HCT116 (cell line): ENCODE measurements at places on chromosomes 2 and 18.

DNA sequence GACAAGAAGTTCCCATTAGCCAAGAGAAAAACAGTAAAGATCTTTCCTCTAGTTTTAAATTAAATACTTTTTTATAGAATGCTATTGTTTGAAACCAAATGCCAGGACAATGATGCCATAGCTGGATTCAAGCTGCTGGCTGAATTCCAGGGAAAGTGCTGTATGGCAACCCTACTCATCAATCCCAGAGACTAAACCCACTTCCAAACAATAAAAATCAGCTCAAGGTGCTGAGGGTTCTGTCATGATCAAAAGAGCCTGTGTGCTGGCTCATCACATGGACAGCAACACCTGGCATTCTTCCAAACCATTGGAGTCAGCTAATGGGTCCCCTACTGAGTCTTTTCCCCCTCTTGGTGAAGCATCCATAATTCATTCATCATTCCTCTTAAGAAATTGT is 53.7 kb upstream of the PARD3B start:
- no peak for DNase-seq

- DNase-seq, result no peak
Observed at GRCh38 chr2:26460613-26461031, 17.3 kb downstream of the OTOF start.

- no peak for DNase-seq
Observed at GRCh38 chr18:48933578-48934414, 17.0 kb downstream of the SMAD7 start.

DNA sequence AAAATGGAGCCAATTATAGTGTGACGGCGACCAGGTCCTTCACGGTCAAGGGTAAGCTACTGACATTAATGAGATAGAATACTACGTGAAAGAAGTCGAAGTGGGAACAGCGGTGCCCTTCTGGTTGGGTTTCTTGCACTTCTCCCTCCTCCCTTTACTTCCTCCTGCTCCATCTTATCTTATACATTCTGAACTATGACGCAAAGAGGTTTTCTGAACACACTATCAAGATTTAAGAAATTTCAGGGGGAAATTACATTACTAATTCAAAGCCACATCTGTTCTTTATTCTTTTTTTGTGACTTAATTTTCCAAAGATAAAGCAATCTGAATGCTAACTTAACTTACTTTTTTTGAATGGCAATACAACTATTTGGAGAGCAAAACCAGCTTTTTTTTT is 14.8 kb upstream of the IL18R1 start:
- DNase-seq, result no peak

GRCh38 chr2:122191331-122191730 is 435.9 kb downstream of the TSN start:
- DNase-seq, result peak; percentile 2

DNA sequence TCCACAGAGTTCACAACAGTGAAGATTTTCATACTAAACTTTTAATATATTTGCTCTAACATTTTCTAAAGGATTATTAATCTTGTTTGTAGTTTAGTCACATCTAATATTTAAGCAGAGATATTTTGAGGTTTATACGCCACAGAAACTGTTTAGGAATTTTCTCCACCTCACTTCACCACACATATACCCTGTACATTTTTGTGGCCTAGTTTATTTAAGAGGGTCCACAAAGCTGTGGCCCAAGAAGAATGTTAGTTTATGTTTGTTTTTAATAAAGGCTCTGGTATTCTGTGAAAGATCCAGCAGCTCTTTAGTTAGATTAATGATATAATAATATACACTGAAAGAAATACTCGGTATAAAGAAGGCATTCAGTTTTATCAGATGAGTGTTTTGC is 132.7 kb upstream of the TTC27 start:
- DNase-seq, result no peak
